ENCODE measurements at places on chromosomes 11 and 22. TPM values are rescaled to one million over a fixed set of nuclear protein-coding genes. Genes with fewer than 3 reads are reported as not detected.

Gene TNNT3
- total RNA-seq = not detected

Gene LBHD1
- 4.6 TPM for total RNA-seq

Gene MOB2
- 29.0 TPM for total RNA-seq

Gene GRAMD1B
- 12.2 TPM for total RNA-seq

Gene NPAS4
- 0.78 TPM for total RNA-seq

Gene THY1
- total RNA-seq = 22.0 TPM

Gene CNIH2
- 61.3 TPM for total RNA-seq

Gene ST14
- 0.12 TPM for total RNA-seq

Gene TMA7B
- not detected for total RNA-seq

Gene MYOD1
- not detected for total RNA-seq

Gene CATSPER1
- total RNA-seq = not detected

Gene OTOG
- total RNA-seq = not detected

Gene VPREB3
- total RNA-seq = not detected

Gene RIC3
- total RNA-seq = 34.4 TPM

Gene SERHL2
- 4.4 TPM for total RNA-seq

Gene HORMAD2
- total RNA-seq = not detected

Gene OSBP2
- total RNA-seq = 18.3 TPM

Gene FADS2
- 701 TPM for total RNA-seq

Gene CBX7
- total RNA-seq = 5.9 TPM

Gene KRTAP5-8
- not detected for total RNA-seq

Gene DRD4
- 2.9 TPM for total RNA-seq

Gene CHADL
- total RNA-seq = 0.27 TPM

Gene SELENOH
- total RNA-seq = 98.8 TPM

Gene C11orf65
- total RNA-seq = 0.54 TPM

Gene LIF
- 0.29 TPM for total RNA-seq

Gene SCUBE2
- 2.5 TPM for total RNA-seq

Gene PVALB
- total RNA-seq = not detected

Gene OR6T1
- total RNA-seq = not detected

Gene BDNF
- total RNA-seq = 0.42 TPM

Gene ATM
- 139 TPM for total RNA-seq

Gene KRTAP5-7
- total RNA-seq = not detected

Gene CCDC73
- not detected for total RNA-seq

Gene ABCC8
- total RNA-seq = 5.7 TPM

Gene ANO3
- total RNA-seq = 12.8 TPM

Gene IL17REL
- not detected for total RNA-seq

Gene NUCB2
- total RNA-seq = 11.5 TPM

Gene BIK
- total RNA-seq = 17.3 TPM

Gene CARD18
- not detected for total RNA-seq

Gene IGSF22
- total RNA-seq = 1.1 TPM

Gene MMP12
- total RNA-seq = not detected

Gene KCNJ1
- total RNA-seq = not detected

Gene PANX2
- total RNA-seq = 1.8 TPM

Gene KCNE3
- not detected for total RNA-seq

Gene SYT9
- 3.7 TPM for total RNA-seq

Gene P2RY2
- 0.69 TPM for total RNA-seq

Gene TRPM5
- not detected for total RNA-seq

Gene IL18
- total RNA-seq = not detected

Gene HEPHL1
- not detected for total RNA-seq

Gene GSTP1
- total RNA-seq = 712 TPM

Gene OR8G1
- not detected for total RNA-seq
